ENCODE measurements at places on chromosomes 1 and 21.

GRCh38 chr1:194114288-194114687 lies 927.9 kb upstream of the B3GALT2 start:
- no peak for DNase-seq

DNA sequence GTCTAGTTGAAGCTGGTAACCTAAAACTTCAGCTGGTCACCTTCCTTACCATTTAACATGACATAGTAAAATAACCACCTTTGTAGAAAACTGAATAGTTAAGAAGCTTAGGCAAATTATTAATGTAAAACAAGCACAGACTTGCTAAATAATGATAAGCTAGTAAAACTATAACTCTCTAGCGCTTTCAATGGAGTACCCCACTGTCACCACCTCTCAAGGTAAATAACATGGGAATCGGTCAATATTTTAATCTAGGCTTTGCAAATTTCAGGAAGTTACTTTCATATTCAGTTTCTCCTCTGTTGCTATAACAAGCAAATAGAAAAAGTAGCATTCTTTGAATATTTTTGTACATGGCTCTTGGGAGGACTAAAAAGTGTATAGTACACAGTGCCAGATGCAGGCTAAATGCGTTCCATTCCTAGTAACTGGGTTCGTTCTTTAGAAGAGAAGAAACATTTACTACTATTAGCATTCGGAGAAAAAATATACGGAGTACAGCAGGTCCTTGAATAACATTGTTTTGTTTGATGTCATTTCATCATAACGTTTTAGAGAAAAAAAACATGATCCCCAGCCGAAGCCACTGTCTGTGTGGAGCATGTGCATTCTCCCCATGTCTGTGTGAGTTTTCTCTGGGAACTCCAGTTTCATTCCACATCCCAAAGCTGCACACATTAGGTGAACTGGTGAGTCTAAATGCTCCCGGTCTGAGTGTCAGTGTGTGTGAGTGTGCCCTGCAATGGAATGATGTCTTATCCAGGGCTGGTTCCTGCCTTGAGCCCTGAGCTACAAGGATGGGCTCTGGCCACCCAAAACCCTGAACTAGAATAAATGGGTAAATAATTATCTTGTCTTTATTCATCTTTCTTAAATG lies 52.5 kb downstream of the EPRS1 start:
- no peak for DNase-seq

DNA sequence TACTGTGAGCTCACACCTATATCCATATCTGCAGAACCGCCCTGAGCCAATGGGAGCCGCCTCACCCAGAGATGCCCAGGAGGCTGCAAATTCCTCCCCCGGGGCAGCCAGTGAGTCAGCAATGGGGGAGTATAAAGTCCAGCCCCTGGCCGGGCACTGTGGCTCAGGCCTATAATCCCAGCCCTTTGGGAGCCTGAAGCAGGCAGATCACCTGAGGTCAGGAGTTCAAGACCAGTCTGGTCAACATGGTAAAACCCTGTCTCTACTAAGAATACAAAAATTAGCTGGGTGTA lies 5.0 kb upstream of the CLCNKB start:
- no peak for DNase-seq

DNA sequence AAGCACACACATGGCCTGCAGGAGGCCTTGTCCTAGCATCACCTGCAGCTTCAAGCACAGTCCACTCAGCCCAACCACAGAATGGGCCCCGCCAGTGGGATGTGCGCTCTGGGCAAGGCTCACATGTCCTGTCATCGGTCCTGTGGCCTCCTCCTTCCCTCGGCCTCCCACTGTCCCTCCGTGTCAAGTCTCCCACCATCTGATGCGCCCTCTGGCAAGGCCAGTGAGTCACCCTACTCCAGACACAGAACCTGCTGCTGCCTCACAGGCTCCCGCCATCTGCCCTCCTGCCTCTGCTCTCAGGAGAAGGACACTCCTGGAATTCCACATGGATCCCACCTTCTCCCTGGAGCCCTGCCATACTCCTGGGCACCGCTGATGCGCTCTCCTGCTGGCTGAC lies 14.2 kb downstream of the KCNAB2 start:
- DNase-seq, result no peak

GRCh38 chr1:202255343-202255742 lies 61.7 kb downstream of the LGR6 start:
- no peak for DNase-seq

DNA sequence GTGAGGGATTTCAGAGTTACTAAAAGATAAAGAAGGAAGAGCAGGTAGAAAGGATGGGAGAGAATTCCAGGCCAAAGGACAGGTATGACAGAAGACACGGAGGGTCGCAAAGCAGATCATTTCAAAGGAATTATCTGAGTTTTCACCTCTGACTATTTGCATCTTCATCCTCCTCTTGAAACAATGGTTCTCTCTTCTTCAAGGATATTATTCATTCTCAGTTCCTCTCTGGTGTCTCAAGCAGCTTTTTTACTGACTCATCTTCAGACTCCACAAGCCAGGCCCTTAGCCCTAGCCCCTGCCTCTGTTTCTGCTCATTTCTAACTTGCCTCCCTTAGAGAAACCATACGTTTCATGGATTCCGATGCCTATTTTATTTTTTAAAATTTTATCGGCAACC lies 15.0 kb downstream of the DDX59 start:
- DNase-seq, result no peak

GRCh38 chr1:91752324-91752723 lies 133.6 kb downstream of the TGFBR3 start:
- no peak for DNase-seq

- no peak for DNase-seq
Observed at GRCh38 chr1:63343922-63344321, 21.6 kb downstream of the FOXD3 start.

GRCh38 chr1:7046891-7047290 lies 261.6 kb downstream of the CAMTA1 start:
- DNase-seq, result no peak

GRCh38 chr1:10179406-10180091 lies 30.8 kb upstream of the KIF1B start:
- DNase-seq, result peak; percentile 66

All from hippocampal formation (tissue), 2 donors.